ENCODE measurements at places on chromosomes 1 and 21.
A peak's percentile ranks its signal among the peaks of the same experiment; 100 is the strongest.

DNA sequence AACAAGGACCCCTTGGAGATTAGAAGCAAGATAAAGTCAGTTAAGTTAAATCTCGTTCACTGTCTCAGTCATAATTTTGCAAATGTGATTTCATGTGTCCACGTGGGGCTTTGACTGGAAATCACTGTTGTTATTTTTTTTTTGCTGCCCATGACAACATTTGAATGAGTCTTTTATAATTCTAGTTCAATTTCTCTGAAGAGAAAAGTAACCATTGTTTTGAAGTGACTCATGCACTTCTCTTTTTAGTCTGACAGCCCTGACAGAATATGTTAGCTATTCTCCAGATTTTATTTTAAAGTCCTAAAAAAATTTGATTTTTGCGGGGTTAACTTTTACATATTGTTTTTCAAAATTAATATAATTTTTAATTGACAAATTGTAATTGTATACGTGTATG is 30.7 kb upstream of the NLRP3 start:
- no peak for DNase-seq

DNA sequence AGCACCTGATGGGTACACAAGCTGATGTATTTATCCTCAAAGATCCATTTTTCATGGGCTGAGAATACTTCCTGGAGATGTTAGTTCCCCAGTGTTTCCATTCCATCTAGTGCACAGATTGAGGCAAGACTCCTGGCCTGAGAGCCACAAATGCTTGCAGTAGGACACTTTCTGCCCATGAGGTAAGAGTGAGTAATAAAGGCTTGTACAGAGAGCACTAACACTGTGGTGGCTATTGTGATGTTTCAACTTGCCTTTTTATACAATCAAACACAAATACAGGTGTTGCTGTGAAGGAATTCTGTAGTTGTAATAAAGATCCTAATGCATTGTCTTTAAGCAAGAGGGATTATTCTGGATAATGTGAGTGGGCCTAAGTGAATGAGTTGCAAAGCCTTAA is 186.1 kb upstream of the ADAMTS5 start:
- DNase-seq = no peak

DNA sequence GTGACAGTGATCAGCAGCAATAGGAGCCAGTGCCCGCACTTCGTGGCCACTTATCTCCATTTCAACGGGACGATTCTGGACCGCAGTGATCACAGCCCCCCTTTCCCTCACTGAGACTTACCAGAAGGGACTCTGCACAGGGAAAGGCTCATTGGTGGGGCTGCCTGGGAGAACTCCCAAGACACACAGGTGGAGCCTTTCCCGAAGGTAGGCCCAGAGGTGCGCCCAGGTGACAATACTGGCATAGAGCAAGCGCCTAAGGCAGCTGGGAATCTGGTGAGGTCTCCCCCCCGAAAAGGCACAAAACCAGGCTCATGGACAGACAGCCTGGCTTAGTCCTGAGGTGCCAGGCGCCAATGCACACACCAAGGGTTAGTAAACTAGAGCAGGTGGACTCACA is 318.9 kb downstream of the AJAP1 start:
- no peak for DNase-seq

DNA sequence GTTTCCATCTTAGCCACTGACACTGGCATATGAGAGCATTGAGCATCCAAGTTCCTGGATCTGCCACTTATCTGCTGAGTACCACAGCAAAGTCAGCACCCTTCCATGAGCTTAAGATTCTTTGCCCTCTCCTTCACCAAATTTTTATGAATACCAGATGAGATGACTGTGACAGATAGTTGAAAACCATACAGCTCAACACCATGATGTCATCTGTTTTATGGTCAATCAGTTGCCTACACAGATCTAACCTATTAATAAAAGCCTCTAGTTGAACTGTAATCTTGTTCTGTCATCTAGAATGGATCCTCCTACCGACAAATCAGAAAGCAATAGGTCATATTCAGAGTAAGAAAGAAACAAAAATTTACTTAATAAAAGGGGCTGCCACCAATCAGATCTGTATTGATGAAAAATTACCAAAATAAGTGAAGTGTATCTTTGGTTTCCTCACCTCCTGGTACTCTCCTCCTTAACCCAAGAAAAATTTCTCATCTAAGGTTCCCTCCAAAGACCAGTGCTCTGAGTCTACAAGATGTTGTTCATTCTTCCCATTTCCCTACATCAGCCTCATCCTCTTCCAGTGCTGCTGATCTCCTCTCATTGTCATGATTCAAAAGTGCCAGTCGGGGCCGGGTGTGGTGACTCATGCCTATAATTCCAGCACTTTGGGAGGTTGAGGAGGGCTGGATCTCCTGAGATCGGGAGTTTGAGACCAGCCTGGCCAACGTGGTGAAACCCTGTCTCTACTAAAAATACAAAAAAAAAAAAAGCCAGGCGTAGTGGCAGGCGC is 138.8 kb upstream of the CTTNBP2NL start:
- no peak for DNase-seq

DNA sequence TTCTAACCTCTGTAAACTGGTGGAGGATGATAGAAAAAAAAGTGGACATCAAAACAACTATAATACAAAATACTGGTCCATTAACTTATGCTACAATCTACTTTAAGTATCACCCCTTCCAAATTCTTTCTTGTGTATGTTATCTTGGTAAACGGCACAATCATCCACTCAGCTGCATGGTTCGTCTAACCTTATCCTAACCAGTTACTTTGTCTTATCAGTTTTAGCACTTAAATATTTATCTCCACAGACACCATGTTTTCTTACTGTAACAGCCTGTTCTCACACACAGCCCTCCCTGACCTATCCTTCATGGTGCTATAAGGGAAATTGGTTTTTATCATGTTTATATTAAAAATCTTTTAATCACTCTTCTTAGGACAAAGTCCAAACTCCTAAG is 157.2 kb downstream of the PTGER3 start:
- DNase-seq = no peak

- DNase-seq = no peak
These were observed 59.2 kb downstream of the CD34 start for GRCh38 chr1:207851696-207852095.

- DNase-seq = peak; percentile 23
These were observed 403.2 kb upstream of the B3GALT2 start for GRCh38 chr1:193589597-193590040.

GRCh38 chr21:18468790-18469189 is 65.2 kb upstream of the TMPRSS15 start:
- no peak for DNase-seq

DNA sequence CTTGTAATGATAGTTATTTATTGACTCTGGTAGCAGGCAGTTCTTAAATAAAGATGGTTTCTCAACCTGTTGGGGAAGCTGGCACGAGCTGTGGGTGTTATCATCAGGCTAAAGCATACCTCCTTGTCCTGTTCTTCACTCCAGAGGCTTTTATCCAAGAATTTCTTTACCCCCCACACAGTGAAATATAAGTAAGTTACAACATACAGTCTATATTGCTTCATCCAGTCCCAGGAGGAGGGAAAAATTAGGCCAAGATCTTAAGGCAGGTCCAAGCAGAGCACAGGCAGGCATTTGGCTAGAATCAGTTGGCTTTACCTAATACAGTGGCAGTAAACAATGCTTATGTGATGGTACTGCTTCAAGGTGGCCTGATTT is 6.3 kb downstream of the TMEM81 start:
- DNase-seq = no peak

GRCh38 chr1:234633246-234634003 is 23.4 kb upstream of the IRF2BP2 start:
- no peak for DNase-seq

DNA sequence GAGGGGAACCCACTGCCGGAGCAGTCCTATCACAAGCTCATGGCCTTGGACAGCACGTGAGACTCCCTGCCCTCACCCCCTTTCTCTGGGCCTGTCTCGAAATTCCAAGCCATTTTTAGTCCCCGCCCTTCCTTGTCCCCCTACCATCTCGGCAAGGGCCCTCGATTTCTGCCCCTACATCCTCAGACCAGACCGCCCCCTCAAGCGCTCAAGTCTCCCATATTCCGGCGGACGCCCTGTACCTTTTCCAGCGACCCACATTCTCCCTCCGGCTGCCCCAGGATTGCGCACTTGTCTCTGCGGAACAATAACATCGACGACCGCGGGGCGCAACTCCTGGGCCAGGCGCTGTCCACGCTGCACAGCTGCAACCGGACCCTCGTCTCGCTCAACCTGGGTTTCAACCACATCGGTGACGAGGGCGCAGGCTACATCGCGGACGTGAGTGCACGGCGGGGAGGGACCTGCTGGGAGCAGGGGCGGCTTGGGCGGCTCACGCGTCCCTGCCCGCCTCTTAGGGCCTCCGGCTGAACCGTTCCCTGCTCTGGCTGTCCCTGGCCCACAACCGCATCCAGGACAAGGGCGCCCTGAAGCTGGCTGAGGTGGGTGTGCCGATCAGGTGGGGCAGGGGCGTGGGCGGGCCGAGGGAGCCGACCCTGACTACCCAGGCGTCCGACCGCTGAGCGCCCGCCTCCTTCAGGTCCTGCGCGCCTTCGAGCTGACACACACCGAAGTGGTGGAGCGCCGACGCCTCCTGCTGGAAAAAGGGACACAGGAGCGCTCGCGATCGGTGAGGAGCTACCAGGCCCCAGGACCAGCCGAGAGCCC is 7.0 kb downstream of the LRRC71 start:
- DNase-seq = peak; percentile 84

GRCh38 chr1:64097859-64098258 is 105.6 kb upstream of the UBE2U start:
- no peak for DNase-seq

DNA sequence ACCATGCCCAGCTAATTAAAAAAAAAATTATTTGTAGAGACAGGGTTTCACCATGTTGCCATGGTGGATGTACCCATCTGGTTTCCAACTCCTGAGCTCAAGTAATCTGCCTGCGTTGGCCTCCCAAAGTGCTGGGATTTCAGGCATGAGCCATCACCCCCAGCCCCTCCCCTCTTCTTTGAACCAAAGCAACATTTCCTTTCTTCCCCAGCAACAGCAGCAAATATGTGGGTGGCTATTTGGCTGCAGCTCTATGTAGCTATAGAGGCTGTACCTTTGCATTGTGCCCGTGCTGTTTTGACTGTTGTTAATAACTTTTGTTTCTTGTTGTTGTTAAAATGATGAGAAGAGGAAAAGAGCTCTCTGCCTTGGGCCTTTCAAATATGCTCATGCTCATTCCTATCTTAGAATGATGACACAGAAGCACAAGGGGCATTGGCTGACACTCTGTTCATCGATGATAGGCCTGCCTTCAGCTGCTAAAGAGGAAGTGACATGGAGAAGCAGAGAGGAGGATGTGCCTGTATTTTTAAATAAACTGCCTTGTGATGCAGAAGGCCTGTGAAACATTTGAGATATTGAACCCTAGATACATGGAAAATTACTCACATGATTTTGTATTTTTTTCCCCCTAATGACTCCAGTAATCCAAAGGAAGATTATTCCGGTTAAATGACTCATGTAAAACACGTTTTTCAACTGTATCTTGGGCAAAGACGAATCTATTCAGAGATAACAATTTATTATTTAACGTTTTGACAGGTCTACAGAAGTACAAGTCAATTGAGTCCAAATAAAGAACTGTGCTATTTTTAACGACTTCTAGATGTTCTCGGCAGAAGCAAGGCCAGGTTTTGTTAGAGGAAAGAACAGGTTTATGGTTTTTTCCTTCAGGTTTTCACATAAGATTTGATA is 20.5 kb upstream of the XPR1 start:
- DNase-seq = no peak

DNA sequence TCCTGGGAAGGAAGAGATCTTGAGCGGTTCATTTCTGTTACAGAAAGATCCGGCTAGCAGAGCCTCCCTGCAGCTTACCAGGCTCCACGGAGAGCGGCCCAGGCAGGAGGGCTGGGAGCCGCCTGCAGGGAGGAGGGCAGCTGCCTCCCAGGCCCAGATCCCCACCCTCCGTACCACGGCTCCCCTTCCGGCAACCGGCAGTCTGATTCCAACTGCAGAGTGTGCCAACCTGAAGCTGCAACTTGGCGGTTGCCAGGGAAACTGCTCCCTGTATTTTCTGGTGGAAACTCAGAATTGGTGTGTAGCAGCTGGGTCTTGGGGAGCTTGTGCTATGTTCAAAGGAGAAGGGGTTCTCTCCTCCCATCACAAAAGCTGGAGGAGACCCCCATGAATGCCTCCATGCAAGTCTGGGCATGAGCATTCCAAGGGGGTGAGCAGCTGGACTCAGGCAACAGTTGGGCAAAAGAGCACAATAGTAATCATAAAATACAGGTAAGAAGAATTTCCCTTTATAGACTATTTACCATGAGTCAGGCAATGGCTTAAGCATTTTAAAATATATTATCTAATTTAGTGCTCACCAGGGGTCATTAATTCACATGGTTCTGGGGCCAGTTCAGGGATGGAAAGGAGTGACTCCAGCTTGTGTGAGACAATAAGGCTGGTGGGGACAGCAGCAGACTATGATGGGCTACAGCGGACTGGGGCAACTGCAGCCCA is 46.1 kb upstream of the KAZN start:
- peak; percentile 49 for DNase-seq

DNA sequence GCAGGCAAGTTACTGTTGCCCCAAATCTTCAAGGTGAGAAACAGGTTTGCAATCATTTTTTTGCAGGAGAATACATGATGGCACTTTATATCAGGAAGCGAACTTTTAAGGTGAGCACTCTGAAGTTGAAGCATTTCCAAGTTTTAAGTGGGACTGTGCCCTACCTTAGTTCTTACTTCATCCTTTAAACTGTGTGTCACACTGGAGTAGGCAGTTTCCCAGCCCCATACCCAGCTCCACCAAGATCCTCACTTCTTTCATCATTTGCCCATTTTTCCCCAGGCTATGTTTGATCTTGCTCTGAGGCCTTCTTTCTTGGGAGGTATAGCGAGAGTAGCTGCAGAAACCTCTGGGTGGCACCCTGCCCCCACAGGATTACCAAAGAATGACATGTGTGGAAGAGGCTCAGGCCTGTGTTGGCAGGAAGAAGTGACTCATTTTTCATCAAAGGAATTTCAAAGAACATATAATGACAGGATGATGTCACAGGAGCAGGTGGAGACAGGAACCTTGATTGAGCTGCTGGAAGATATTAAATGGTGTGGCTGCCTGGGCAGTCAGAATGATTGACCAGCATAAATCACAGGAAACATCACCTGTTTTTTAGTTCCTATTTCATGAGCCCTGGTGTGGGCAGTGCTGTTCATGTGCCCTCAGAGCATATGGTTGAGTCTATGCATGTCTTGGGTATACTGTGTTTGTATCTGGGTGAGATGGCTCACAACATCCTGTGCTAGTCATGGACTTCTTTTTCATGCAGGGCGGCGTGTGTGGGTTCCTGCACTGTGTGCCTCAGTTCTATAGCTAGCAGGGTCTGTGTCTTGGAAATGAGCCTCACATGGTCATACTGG is 20.8 kb upstream of the MACF1 start:
- peak; percentile 67 for DNase-seq

GRCh38 chr1:115782571-115783281 is 14.2 kb upstream of the CASQ2 start:
- DNase-seq = no peak

DNA sequence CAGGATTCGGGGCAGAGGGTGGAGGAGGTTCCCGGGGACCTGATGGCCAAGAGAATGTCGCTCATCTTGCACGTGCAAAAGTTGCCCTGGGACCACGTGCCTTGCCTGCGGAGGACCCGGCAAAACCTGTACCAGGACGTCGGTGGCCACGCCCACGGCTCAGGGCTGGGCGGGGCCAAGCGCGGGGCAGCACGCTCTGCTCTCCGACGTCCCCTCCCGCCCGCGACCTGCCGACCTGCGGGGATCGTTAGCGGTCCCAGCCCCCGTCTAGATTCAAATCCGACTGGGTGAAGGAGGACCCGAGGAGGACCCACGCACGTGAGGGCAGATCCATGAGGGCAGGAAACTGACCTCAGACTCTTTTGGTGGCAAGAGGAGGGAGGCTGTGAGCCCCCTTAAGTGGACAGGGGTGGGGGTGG is at the start of gene C1orf167:
Gene C1orf167, plus strand, starts transcription at position 206 of the 419 bp plus-strand sequence. CDS start 2,208 bp downstream, outside the sequence.
- DNase-seq = no peak

- no peak for DNase-seq
These were observed 1.1 kb downstream of the GNG4 start for GRCh38 chr1:235648407-235648907.

All from femur (tissue), 1 donor.